ENCODE measurements at places on chromosomes 11 and 22.
A peak's percentile ranks its signal among the peaks of the same experiment; 100 is the strongest.

DNA sequence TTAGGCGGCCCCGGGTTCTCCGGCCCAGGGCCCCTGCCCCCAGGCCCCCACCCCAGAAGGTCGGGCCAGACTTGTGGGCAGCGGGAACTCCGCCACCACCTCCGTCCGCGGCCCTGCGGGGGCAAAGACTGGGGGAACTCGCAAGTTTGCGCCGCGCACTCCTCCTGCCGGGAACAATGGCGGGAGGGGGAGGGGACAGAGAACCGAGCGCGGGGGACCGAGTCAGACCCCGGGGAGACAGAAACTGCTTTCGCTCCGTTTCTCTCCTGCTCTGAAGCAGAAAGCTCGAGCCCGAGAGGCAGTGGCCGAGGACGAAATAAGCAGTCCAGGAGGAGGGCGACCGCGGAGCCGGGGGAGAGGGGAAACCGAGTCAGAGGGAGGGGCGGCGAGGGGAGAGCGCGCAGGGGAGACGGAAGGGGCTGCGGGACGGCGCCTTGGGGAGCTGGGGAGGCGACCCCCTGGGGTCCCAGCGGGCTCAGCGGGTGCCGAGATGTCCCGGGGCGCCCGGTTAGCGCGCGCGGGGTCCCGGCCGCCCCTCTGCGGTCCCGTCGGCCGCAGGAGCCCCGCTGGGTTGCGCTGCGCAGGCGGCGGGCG, 555 bp downstream of the TP53I11 start:
- peak; percentile 64 for DNase-seq

DNA sequence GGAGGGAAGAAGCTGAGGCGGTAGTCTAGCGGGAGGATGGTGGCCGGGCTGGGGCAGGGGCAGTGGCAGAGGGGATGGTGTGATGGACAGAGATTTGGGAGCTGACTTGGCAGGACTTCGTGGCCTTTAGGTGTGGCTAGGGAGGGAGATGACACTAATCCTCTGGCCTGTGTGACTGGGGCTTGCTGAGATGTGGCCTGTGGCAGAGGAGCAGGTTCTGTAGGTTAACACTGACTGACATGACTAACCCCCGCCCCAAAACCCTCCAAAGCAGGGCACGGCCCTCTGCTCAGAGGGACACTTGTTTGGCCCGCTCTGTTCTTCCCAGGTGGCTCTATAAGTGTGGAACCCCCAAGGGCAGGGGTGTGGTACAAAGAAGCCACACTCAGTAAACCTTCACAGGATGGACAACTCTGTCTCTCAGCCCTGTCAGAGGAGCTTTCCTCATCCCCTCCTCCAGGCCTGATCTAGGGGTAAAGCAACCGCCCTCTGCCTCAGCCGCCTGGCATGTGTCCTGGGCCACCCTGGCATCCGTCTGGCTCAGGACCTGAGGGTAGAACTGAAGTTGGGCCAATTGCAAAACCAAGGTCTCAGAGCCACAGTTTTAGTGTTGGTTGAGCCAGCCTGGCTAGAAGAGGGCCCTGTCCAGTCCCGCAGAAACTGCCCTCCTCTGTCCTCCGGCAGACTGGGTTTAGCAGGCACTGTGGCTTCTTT, 15.6 kb downstream of the TOM1 start:
- no peak for DNase-seq

- no peak for DNase-seq
Measured at GRCh38 chr11:63523151-63523550, 13.5 kb upstream of the PLAAT4 start.

DNA sequence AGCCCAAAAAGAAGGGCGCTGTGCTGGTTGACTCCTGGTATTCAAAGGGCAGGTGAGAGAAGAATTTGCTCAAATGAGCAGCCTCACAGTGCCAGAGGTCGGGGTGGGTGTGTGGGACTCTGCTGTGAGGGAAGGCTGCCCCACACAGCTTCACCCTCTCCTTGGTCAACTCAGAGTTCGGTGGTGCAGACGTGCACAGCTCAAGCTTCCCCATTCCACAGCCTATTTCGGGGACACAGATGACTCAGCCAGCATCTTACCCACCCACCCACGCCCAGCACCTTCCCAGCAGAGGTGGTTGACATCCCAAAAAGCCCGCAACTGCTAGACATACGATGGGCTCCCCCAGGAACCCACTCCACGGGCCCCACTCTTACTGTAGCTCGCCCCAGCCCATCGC, 46.5 kb upstream of the CCND1 start:
- no peak for DNase-seq

DNA sequence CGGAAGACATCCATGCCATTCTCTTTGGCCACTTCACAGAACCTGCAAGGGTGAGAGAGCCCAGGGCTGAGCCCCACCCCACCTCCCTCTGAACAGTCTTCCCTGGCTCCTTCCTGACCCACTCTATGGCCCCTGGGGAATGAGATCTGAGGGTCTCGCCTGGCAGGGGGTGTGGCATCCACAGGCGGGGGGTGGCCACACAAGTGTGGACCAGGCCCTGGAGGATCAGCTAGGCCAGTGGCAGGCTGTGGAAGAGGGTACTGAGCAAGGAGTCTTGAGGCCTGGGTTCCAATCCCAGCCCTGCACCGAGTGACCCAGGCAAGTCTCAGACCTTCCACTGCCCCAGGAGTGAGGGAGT, 5.6 kb upstream of the LRFN4 start:
- DNase-seq, result no peak

- no peak for DNase-seq
Measured at GRCh38 chr11:2142300-2142759, 3.1 kb upstream of the IGF2 start.

DNA sequence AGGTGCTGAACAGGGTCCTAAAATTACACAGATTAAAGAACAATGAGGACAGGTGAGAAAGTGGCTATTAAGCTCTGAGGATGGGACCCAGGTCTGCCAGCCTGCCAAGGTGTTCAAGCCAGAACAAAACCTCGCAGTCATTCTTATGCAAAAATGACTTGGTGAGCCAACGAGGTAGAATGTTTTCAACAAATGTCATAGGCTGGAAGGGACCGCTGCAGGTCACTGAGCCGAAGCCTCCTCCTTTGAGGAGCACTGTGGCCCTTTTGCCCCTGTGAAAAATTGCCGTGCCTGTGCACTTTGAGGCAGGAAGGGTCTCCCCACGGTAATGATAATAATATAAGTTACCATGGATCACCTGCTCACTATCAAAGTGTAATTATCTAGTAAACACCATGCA, 216.2 kb downstream of the DSCAML1 start:
- DNase-seq, result no peak

DNA sequence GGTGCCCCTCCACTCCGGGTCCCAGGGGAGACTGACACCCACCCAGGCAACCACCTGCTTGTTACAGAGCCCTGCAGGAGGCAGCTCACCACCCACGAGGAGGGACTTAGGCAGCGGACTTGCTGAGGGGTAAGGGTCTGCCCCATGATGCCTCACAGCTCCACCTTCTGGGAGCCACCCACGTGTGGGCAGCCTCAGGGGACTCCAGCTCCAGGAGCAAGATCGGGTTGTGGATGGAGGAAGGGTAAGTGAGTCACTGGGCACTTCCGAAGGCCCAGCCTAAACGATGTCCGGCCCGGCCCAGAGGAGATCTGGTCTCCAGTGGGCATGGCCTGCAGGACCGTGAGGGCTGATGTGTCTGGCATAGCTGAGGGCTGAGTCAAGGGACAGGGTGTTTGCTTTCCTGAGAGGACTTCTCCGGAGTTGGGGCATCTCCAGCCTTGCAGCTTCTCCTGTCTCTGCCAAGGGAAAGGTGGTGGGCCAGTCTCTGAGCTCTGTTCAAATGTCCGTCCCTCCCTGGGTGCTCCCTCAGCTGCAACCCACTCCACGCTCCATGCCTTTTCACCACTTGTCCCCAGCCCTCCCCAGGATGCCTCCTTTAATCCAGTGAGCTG, 32.3 kb upstream of the P2RY2 start:
- no peak for DNase-seq

GRCh38 chr11:62593434-62594044, 2.2 kb upstream of the TUT1 start:
- peak; percentile 88 for DNase-seq

DNA sequence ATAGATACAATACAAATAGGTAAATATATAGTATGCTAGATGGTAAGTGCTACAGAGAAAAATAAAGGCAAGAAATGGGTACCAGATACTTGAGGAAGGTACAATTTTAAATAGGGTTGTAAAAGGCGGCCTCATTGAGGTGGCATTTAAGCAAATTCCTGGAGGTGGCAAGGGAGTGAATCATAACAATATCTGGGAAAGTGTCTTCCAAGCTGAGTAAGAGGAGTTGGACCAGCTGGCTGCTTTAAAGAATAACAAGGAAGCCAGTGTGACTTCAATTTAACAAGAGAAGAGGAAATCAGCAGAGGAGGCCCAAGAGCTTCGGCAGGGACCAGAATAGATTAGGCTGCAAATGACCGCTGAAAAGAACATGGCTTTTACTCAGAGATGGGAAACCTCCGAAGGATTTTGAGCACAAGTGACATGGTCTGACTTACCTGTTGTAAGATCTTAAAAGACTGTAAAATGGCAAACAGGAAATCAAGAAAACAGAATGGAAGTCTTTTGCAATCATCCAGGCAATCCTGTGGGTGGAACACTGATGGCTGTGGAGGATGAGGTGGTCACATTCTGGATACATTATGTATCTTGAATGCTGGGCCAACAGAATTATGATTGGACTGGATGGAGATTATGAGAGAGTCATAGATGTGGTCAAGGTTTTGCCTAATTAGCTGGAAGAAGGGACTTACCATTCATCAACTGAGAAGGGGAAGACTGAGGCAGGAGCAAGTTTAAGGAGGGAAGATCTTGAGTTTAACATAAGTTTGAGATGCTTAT, 77.2 kb downstream of the RDX start:
- no peak for DNase-seq

DNA sequence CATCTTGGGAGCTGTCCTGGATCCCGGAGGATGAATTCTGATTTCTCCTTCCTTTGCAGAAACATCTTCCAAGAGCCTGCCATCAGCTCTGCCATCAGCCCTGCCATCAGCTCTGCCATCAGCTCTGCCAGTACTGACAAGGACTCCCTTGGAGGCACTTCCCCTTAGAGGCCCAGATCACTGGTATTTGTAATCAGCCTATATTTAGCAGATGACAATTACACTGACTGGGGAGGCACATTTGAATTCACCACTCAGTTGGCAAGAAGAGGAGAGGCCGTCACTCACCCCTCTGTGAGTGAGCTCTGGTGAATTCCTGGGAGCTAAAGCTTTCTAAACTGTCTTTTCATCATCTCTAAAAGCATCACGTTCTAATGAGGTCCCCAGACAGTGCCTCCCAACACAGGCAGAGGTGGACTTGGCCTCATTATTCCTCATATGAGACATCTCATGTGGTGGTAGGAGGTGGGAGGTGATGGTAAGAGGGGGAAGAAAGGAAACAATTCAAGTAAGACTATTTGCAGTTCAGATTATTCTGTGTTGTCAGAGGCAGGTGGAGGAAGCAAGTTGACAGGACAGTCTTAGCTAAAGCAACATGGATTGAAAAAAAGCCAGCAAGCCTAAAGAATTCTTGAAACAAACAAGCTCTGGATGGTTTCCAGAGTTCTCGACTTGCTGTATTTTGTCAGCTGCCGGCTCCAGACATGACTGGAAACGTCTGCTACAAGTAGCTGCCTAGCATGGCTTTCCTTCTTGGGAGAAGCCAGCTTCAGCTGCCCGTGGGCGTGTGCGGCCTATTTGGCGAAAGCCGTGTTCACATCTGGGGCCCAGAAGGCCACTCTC, 771.7 kb downstream of the TBC1D22A start:
- DNase-seq, result no peak

DNA sequence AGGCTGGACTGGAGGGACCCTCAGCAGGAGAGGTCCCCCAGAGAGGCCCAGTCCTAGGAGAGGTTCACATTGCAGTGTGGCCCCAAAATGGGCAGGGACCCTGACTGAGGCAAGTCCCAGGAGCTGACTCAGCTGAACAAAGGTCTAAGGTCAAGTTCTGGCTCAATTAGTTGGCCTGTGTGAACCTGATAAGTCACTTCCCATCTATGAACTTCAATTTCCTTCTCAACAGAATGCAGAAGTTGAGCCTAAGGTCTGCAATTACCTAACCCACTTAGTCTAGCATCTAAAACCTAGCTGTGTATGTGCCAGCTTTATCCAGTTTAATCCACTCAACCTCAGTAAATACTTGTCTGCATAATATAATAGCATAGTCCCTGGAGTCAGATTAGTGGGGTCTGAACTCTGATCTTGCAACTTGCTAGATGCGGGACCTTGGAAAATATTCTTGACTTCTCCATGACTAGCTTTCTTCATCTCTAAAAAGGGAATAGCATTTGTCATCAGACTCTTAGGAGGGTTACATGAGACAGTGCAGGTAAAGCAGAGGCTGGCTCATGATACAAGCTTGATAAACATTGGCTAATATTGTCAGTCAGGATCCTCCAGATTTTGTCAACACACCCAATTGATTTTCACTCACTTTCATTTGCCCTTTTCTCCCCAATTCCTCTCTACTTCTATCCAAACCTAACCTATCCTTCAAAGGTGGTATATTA, 465.5 kb downstream of the INSC start:
- no peak for DNase-seq

DNA sequence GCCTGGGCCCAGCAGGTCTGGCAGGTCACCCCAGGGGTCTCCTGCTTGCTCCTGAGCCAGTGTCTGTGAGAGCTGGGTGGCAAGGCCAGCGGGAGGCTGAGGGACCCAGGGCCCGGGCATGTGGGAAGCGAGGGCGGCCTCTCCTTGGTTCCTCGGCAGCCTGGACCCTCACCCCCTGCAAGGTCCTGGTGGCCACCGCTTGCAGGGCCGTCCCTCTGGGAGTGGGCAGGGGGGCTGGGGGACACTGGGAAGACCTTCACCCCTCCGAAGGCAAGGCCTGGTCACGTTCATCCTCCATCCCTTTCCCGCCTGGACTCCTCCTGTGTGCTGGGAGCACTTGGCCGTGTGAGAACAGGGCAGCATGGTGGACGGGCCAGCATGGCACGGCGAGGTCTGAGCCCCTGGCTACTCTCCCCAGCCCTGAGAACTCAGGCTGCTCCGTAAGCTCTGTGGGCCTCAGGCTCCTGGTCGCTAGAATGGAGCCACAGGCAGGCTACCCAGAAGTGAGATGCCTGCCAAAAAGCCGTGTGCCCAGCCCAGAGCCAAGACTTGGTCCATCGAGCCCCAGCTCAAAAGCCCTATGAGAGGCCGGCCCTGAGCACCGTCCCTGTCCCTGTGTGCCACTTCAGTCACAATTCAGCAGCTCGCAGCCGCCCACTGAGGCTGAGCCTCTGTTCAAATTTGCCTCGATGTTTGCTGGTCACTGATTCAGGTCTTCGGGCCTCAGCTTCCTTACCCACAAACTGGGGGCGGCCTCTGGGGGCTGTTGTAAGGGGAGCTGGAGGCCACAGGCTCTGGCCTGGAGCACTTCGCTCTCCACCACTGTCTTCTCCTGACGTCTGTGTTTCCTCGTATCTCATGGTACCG, 45.0 kb downstream of the IGLL1 start:
- DNase-seq, result no peak

DNA sequence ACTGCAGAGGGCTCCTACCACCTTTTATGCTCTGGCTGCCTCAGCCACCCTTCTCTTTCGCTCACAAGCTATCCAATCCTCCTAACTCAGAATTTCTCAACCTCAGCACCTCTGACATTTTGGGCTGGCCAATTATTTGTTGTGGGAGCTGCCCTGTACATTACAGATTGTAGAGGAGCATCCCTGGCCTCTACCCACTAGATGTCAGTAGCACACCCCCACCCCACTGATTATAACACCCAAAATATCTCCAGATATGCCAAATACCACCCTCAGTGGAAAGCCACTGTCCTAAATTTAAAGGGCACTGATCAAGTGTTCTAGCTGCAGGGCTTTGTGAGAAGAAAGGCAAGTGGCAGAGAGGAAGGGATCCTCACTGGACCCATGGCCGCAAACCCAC, 443.1 kb downstream of the SOX6 start:
- no peak for DNase-seq

Measured in colonic mucosa (tissue), 4 donors.